ENCODE measurements at places on chromosomes 16 and 17. TPM values are rescaled to one million over a fixed set of nuclear protein-coding genes. Genes with fewer than 3 reads are reported as not detected.

The ARHGAP44 gene
- total RNA-seq = 5.7 TPM

The ATP6V0C gene
- total RNA-seq = 20.4 TPM

The KRT32 gene
- total RNA-seq = 28.0 TPM

The MARVELD3 gene
- 3.0 TPM for total RNA-seq

The CCR7 gene
- 0.30 TPM for total RNA-seq

The CRYM gene
- 3.2 TPM for total RNA-seq

The TNK1 gene
- 2.5 TPM for total RNA-seq

The HIGD1B gene
- 1.2 TPM for total RNA-seq

The RASD1 gene
- total RNA-seq = 14.8 TPM

The ADGRG1 gene
- 32.0 TPM for total RNA-seq

The ENPP7 gene
- total RNA-seq = not detected

The BCAR1 gene
- total RNA-seq = 16.8 TPM

The GOT2 gene
- total RNA-seq = 24.6 TPM

The ADAP2 gene
- 10.1 TPM for total RNA-seq

The PDIA2 gene
- total RNA-seq = 1.1 TPM

The MARCHF10 gene
- not detected for total RNA-seq

The HIC1 gene
- total RNA-seq = 13.5 TPM

The CETP gene
- total RNA-seq = 2.9 TPM

The UBE2G1 gene
- total RNA-seq = 34.9 TPM

The FBXO39 gene
- 0.30 TPM for total RNA-seq

The HEXD gene
- total RNA-seq = 14.8 TPM

The KRTAP9-2 gene
- 6.3 TPM for total RNA-seq

The KRTAP2-2 gene
- total RNA-seq = 6.5 TPM

The TBC1D3C gene
- not detected for total RNA-seq

The KRT33B gene
- 7.7 TPM for total RNA-seq

The CCL17 gene
- 0.49 TPM for total RNA-seq

The CTU2 gene
- 5.5 TPM for total RNA-seq

The DPEP1 gene
- 2.4 TPM for total RNA-seq

Data from skin of body (tissue), 3 donors.